ENCODE measurements at places on chromosomes 12 and 14.

DNA sequence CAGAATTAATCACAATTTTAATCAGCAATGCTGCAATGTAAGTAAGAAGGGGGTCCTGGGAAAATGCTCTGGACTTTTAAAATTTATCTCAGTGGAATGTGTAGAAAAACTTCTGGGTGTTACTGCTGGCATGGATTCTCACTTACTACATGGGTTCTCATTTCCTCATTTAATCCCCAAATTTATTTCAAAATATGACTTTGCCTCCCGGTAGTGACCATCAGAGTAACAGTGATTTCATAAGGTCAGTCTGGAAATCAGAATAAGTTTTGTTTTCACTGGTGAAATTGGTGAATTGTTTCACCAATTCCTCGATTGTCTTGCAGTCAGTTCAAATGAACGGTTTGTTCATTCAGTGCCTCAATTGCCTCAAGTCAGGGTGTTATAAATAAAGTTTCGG, 22.3 kb upstream of the DDHD1 start:
- no peak for DNase-seq

GRCh38 chr12:98211909-98212695, 303.3 kb upstream of the TMPO start:
- no peak for DNase-seq

DNA sequence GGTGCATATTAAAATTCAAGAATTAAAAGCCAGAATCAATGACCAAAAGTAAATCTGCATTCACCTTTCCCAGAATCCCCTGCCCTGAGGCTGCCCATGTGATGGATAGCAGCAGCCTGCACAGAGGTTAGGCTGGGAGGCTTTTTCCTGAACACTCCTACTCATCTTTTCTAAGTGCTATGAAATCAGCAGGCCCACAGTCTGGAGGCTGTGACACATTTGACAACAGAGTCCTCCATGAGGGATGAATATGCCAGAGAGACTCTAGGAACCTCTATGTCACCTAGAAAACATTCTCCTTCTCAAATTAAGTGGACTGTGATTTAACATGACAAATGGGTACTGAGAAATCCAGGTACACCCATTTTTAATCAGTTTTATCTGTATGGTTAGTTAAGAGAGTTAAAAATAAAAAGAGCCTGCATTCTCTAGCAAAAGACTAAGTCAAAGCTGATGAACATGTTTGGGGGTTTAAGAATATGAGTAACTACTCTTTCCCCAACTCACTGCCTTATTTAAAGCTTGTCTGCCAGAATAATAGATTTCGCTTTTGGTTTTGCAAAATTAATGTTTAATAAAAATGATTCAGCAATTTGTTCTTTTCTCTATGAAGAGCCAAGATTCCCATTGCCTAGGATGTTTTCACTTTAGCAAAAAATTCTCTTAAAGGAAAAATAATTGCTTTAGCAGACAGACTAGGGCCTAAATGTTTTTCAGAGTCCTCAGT, 115.0 kb downstream of the RTN1 start:
- DNase-seq, result no peak

GRCh38 chr12:6852651-6853354, 853 bp downstream of the USP5 start:
- DNase-seq, result peak; percentile 41

GRCh38 chr14:75323571-75323970, 44.9 kb downstream of the FOS start:
- no peak for DNase-seq

GRCh38 chr14:22010545-22011252, 337.1 kb upstream of the OR4E1 start:
- no peak for DNase-seq

GRCh38 chr12:102722147-102722546, 194.9 kb downstream of the PAH start:
- no peak for DNase-seq

DNA sequence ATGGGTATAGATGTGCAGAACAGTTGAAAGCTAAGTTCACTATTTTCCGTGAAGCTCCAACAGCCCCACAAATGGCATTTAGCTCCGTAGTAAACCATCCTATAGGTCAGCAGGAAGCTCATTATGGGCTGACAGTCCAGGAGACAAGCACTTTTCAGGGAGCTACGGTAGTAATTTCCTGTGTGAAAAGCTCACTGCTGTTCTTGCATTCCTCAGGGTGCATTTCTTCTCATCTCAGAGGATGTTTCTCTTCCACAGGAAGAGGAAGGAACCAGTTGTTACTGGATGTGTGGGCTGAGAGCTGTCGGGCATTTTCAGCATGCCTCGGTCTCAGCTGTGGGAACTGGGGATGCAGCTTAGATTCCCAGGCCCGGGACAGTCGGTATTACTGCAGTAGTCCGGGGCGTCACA, 72.8 kb downstream of the GALNT4 start:
- no peak for DNase-seq

DNA sequence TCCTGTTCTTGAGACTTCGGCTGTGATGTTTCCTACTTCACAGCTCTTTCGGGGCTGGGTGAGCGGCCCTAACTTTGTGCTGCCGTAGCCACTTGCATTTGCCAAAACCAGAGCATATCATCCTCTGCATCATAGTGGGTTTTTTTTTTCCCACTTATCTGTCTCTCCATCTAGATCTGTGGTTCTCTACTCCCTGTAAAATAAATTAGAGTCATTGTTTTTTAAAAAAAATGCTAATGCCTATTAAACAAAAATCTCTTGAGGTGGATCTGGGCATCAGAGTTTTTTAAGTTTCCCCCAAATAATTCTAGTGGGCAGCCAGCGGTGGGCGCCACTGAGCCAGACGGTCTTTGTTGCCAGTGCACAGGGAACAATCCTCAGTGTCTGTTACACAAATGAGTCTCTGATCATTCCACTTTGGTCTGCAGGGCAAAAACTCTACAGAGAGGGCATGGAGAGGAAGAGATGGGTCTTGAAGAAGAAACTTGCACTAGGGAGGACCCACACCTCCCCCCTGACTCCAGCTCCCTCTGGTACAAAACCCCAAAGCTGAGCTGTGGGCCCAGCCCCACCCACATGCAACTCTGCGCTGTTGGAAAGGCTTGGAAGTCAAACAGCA, 62.4 kb upstream of the BCL2L14 start:
- DNase-seq, result peak; percentile 37

- DNase-seq, result no peak
Observed at GRCh38 chr12:26043135-26044006, 81.5 kb downstream of the BHLHE41 start.

Data from T-cell (primary cell).